Substantia nigra (tissue), 51 donors: ENCODE measurements at places on chromosomes 2 and 18.

- DNase-seq, result no peak
These were observed 127.2 kb upstream of the EML6 start for GRCh38 chr2:54595999-54596902.

DNA sequence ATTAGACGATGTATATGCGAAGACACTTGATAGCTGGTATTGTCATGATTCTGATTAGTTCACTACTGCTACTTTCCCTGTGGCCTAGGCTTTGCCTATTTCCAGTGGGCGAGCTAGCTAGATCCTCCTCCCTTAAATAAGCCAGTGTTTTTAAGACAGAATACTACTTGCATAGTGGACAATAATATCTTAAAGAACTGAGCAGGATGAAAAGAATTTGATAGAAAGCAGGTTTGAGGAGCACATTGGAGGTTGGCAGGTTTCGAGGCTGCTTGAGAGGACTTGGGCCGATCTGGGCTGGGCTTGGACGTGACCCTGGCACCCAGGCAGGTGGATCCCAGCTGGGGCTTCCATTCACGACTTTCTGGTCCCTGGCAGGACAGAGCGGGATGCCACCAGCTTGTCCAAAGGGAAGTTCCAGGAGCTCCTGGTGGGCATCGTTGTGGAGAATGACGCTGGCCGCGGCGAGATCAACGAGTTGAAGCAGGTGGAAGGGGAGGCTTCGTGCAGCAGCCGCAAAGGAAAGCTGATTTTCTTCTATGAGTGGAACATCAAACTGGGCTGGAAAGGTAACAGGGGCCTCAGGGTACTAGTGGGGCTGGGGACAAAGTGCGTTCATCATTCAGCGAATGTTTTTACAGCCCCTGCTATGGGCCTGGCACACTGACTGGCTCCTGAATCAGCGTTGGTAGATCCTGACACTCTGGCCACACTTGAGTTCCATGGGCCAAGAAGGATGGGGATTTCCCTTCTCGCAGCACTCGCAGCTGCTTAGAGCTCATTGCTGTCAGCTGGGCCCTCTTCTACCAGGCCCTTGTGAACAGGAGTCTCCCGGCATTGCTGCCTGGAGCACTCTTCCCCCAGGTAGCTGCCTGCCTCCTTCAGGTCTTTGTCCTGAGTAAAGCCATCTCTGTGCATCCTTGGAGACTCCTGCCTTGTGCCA, 16.9 kb downstream of the C2orf74 start:
- DNase-seq, result no peak

GRCh38 chr2:63344575-63345284, 243.5 kb downstream of the WDPCP start:
- no peak for DNase-seq

GRCh38 chr2:85071096-85071495, 62.1 kb upstream of the TCF7L1 start:
- DNase-seq, result no peak

- DNase-seq, result no peak
These were observed 156.2 kb upstream of the NETO1 start for GRCh38 chr18:73023975-73024374.

DNA sequence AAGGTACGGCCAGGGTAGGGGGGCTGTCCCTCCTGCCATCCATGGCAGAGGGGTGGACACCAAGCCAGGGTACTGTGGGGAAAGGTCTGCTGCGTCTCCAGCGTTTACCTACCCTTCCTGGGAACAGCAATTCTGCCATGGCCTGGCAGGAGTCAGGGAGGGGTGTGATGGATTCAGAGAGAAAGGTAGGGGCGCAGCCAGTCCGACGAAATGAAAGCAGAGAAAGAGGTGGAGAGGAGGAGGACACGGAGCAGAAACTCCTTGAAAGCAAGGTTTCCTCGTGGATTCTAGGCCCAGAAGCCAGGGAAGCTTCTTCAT, 182.9 kb downstream of the ZFP36L2 start:
- no peak for DNase-seq

- no peak for DNase-seq
These were observed 51.4 kb downstream of the CCDC141 start for GRCh38 chr2:178998539-178998938.

- no peak for DNase-seq
These were observed 2.7 kb downstream of the RASGRP3 start for GRCh38 chr2:33478968-33479731.

- DNase-seq, result no peak
These were observed 134.5 kb downstream of the KIAA1328 start for GRCh38 chr18:36963464-36963863.

- no peak for DNase-seq
These were observed 13.0 kb downstream of the CXCR4 start for GRCh38 chr2:136104977-136105376.

GRCh38 chr18:44128365-44128764, 552.3 kb upstream of the SETBP1 start:
- no peak for DNase-seq

- no peak for DNase-seq
These were observed 282.2 kb downstream of the CDH2 start for GRCh38 chr18:27894746-27895145.

- DNase-seq, result no peak
These were observed 5.6 kb downstream of the DES start for GRCh38 chr2:219423652-219424377.

GRCh38 chr2:36615222-36615621, 17.3 kb upstream of the FEZ2 start:
- DNase-seq, result no peak
